ENCODE measurements at places on chromosomes 2 and 18.

GRCh38 chr2:64104933-64105332, 39.3 kb downstream of the PELI1 start:
- DNase-seq: no peak

DNA sequence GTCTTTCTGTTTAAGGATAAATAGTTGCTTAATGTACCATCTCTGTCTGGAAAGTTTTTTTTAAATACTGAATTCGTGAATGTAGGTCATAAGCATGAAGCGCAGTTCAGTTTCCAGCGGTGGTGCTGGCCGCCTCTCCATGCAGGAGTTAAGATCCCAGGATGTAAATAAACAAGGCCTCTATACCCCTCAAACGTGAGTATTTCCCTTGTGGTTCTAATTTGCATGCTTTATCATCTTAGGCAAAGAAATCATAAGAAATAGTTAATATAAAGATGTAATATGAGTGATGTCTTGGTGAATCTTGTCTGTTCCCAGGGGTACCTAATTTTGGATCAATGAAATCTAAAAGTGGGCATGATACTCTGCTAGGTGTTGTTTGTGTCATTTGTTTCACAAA, 1.5 kb downstream of the NDC80 start:
- DNase-seq: no peak

DNA sequence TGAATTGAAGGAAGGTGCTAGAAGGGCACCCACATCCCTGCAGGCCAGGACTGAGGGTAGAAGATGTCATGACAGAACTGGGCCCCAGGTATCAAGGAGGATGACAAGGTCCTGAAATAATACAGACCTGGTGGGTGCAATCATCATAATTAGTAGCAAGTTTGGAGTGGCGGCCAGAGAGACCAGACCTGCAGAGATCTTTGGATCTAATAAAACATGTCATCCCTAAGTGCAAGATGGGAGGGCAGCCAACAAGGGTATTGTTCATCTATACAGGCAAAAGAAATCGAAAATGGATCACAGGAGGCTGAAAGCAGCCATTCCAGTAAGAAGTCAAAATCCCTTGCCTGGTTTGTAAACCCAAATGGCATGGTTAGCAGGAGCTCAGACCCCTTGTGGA, 111.3 kb upstream of the BOD1L2 start:
- no peak for DNase-seq

- DNase-seq: no peak
Measured at GRCh38 chr2:233844836-233845235, 9.5 kb downstream of the HJURP start.

- DNase-seq: no peak
Measured at GRCh38 chr2:71498261-71498701, 44.9 kb downstream of the DYSF start.

DNA sequence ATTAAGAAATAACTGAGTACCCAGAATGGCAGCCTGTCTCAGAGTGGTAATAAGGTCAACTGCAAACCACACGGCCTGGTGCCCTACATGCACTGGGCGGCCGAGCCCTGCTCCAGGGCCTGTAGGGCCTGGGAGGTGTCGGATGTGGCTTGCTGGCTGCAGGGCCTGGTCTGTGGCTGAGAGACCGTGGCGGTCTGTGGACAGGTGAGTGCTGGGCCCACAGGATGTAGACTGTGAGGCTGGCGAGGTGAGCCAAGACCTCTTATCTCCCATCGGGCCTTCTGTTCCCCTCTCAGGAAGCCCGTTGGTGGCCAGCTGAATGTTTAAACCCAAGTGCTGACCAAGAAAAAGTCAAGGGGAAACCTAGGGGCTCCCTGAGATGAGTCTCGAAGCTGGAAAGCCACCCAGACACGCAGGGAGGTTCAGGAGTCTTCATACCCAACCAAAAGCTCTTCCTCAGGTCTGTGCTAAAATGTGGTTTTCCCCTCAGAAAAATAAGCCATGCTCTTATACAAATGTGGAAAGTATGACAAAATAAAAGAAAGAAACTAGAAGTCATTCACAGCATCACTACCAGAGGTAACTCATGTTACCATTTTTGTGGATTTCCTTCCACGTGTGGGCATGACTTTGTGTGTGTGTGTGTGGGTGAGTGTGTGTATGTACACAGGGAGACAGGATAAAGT, 47.7 kb upstream of the CTDP1 start:
- no peak for DNase-seq

DNA sequence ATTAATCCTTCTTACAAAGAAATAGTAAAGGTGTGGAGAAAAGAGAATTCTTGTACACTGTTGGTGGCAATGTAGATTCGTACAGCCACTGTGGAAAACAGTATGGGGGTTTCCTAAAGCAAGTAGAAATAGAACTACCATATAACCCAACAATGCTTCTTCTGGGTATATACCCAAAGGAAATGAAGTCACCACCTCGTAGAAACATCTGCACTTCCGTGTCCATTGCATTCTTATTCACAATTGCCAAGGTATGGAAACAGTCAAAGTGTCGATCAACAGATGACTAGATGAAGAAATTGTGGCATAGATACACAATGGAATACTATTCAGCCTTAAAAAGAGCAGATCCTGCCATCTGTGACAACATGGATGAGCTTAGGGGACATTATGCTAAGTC, 93.4 kb upstream of the TGIF1 start:
- no peak for DNase-seq

GRCh38 chr18:41165625-41166024, 789.4 kb upstream of the PIK3C3 start:
- no peak for DNase-seq

- peak; percentile 88 for DNase-seq
Measured at GRCh38 chr2:101781326-101781725, 83.8 kb downstream of the MAP4K4 start.

- no peak for DNase-seq
Measured at GRCh38 chr2:8567469-8568260, 114.2 kb upstream of the ID2 start.

DNA sequence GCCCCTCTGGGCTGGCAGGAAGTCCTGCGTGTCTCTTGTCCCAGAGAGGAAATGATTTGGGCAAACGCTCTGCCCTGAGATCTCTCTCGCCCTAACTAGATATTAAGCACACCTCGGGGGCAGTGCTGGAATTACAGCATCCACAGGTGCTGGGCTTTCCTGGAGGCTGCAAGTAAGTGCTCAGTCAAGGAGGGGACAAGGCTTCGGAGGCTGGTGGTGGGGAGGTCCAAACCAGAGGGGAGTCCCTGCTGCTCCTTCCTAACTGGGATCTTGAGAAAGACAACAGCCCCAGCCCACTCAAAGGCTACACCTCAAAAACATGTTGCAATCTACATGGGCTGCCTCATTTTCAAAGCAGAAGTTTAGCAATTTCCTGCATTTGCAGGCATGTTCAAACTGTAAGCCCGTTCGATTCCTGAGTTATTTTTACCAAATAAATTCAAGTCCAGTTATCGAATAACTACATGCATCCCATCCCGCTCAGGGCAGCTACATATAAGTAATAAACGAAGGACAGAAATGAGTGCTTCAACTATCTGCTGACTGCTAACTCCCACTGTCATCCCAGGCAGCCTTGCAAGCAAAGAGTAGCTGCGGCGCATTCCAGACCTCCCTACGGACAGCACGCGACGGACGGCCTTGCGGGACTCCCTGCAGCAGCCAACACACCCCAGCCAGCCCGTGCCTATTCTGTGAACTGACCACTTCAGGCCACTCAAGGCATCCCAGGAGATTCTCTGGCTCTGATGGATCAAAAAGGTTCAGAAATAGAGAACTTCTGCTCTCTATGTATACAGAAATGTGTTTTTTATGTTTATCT, 27.5 kb downstream of the ZNF516 start:
- DNase-seq: peak; percentile 81

All from KBM-7 (cell line).